KG1 (cell line): ENCODE measurements at places on chromosomes 4 and X.

GRCh38 chr4:125359960-125360634 is 45.3 kb downstream of the FAT4 start:
- no peak for DNase-seq

GRCh38 chrX:154459832-154460231 is 1.8 kb downstream of the PLXNA3 start:
- DNase-seq: no peak

- DNase-seq: no peak
Measured at GRCh38 chr4:16067515-16067914, 16.3 kb downstream of the PROM1 start.

GRCh38 chr4:2330091-2331042 is 68.5 kb upstream of the MXD4 start:
- no peak for DNase-seq

DNA sequence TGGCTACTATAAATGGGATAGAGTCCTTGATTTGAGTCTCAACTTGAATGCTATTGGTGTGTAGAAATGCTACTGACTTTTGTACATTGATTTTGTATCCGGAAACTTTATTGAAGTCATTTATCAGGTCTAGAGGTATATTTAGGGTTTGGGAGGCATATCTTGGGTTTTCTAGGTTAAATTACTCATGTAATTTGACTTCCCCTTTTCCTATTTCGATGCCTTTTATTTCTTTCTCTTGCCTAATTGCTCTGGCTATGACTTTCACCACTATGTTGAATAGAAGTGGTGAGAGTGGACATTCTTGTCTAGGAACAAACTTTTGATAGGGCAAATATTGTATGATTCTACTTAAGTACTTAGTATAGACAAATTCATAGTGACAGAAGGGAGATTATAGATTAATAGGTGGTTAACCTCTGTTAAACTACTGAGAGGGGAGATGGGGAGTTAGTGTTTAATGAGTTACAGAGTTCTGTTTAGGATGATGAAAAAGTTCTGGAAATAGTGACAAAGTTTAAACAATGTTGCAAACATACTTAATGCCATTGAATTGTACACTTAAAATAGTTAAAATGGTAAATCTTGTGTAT is 22.8 kb upstream of the HSPA4L start:
- DNase-seq: no peak

DNA sequence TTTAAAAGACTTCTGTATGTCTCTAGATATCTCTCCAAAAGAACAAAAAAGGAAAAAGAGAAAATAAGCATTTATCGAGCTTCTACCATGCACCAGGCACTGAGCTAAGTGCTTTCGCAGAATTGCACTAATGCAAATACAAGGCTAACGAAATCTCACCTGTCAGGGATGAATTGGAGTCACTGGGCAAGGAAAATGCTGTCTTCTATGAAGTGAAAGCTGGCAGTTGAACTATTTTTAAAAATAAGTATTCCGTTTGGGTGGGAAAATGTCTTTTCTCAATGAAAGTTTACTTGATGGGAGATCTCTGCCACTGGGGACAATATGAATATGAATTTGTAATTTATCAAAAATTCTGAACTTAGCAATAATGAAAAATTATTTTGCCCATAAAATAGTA is 47.6 kb downstream of the COL25A1 start:
- no peak for DNase-seq
